Renal pelvis (tissue), 12 donors: ENCODE measurements at places on chromosomes 3 and 15.

DNA sequence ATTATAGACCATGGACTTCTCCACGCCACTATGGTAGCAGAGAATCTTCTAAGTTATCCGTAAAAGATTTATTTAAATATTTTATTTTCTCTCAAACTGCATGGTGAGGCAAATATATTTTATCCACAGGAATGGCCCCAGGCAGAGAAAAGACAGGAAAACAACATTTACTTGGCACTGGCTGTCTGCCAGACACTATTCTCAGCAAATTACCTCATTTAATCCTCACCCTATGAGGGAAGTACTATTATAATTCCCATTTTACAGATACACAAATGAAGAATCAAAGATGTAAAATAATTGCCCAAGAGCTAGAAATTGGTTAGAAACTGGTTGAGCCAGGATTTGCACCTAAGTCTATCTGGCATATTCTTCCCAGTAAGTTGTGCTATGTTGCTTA, 361.4 kb upstream of the IL12A start:
- no peak for DNase-seq

GRCh38 chr3:179943117-179943880, 93.4 kb downstream of the PEX5L start:
- DNase-seq, result no peak

DNA sequence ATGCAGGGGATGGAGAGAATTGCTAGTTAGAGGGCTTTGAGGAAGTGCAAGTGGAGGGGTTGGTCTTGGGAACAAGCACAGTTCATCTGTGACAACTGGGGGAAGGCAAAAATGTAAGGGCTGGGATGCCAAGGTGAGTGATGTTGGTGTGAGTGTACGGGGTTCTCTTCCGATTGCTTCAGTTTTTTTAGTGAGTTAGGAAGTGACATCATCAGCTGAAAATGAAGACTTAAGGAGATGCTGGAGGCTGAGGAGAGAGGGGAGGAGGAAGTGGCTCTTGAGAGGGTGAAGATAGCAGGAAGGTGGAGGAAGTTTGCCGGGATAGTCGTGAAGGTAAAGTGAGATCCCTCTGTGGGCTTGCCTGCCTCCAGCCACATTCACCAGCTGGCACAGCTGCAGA, 12.7 kb downstream of the TICRR start:
- DNase-seq, result no peak

- DNase-seq, result no peak
Observed at GRCh38 chr3:106827515-106828213, 549.6 kb upstream of the CCDC54 start.

DNA sequence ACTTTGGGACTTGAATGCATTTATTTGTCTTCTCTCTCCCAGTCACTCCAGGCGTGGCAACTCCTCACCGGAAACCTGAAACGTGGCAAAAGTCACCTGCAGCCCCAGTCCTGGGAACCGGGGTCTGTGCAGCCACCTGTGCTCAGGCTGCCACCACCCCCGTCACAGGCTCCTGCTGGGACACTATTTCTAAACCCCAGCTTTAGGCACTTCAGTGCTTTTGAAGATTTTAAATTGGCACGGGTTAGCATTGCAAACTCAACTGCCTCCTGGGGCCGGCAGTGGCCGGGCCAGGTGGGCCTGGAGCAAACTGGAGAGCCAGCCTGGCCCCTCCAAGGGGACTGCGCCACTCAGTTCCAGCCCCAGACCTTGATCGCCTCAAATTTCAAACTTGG, 146.7 kb upstream of the IQSEC1 start:
- DNase-seq, result no peak

- no peak for DNase-seq
Observed at GRCh38 chr3:27847697-27848096, 125.6 kb upstream of the EOMES start.

DNA sequence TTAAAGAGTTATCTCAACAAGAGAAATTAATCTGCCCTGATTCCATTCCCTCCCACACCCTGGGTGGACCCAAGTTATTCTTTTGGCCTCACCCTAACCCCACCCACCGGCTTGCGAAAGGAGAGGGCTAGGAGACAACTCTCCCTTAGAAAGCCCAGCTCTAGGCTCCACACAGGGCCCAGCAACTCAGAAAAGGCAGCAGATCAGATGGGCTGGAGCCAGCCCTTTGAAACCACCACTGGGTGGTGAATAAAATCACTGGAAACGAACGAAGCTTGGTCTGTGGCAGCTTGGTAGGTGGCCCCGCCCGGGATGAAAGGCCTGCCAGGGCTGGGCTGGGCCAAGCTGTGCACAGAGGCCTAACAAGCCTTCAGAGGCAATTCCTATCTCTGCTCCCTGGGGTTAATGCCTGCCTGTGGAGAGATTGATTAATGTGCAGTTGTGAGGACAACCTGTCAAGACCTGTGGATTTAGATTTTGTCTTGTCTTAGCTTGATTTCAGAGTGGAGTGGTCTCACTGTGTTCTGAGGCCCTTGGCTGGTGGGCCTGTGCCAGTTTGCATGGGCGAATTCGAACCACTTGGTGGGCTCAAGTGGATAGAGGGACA, 38.8 kb downstream of the BHLHE40 start:
- DNase-seq, result no peak

GRCh38 chr15:81111018-81111417, 23.1 kb upstream of the CFAP161 start:
- DNase-seq, result no peak

GRCh38 chr3:192943393-192943792, 25.7 kb upstream of the MB21D2 start:
- DNase-seq, result no peak

DNA sequence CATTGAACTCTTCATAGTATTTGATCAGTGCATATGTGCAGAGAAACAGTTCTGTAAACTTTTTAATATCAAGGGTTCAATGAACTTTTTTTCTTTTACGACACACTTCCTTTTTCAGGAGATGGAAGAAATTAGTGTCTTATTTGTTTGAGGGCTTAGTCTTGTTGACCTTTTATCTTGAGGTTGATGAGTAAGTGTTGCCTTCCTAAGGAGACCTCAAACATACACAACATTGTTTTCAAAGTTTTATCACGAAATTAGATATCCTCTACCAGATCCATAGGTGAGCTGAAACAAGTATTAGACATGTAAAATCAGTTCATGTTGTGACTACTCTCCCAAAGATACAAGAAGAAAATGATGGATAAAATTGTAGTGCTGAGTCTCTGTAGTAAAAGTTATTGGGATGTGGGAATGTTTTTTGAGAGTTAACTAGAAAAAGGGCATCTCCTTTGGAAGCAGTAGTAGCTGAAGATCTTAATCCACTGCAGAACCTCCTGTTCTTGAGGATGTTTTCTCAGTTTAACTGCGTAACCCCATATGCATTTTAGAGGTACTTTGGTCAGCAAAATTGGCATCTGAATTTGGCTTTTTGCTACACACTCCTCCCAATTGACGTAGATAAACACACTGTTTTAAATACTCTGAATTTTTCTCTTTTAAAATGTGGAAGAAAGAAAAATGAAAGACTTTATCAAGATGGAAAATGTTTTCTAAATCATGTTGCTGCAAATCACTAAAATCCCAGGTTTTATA, 116.8 kb downstream of the GALK2 start:
- DNase-seq, result no peak

DNA sequence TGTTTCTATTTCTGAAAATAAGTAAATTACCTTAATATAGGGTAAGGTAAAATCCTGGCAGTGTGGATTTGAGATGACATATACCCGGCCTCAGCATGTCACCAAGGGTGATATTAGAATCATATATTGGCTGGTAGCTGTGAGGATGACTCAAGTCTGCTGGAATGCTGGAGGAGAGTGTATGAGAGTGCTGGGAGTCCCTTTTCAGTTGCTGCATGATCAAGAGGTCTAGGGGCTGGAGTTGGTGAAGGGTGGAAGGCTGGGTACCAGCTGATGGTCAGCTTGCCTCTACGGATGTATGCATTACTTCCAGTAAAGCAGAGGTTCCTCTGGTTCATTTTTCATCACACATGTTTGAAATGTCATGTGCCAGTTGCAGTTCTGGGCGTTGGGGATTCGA, 40.6 kb downstream of the SLC25A26 start:
- no peak for DNase-seq

GRCh38 chr3:3675801-3676200, 123.4 kb upstream of the LRRN1 start:
- no peak for DNase-seq

GRCh38 chr15:73965758-73966113, 26.4 kb downstream of the STOML1 start:
- DNase-seq, result no peak

GRCh38 chr3:12371525-12372140, 82.8 kb downstream of the PPARG start:
- no peak for DNase-seq

GRCh38 chr15:44194323-44195150, 534 bp downstream of the FRMD5 start:
- peak; percentile 23 for DNase-seq

DNA sequence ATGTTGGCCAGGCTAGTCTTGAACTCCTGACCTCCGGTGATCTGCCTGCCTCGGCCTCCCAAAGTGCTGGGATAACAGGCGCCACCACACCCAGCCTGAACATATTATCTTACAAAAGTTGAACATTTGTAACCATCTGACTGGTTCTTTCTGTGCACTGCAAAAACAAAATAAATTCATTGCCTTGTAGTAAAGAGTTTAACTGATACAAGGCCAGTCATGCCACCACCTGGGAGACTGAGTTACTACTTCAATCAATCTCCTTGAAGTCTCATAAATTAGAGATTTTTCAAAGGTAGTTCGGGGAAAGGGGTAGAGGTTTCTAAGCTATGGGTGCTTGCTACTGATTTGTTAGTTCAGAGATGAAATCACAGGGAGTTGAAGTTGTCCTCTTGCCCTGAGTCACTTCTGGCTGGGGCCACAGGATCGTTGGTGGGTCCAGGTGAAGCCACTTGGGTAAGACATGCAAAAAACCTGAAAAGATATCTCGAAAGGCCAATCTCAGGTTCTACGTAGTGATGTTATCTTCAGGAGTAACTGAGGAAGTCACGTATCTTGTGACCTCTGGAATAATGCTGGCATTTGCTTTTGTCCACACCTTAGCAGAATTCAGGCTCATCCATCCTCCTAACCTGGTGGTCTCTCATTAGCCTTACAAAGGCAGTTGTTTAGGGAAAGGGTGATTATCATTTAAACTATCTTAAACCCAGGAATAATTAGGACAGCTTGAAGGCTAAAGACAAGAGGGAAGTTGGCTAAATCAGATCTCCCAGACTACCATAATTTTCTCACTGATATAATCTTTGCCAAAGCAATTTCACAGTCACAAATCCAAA, 33.7 kb downstream of the ZBTB11 start:
- no peak for DNase-seq

GRCh38 chr3:25064681-25065080, 363.4 kb upstream of the RARB start:
- no peak for DNase-seq

- no peak for DNase-seq
Observed at GRCh38 chr3:52798376-52798977, 3.9 kb downstream of the ITIH3 start.

GRCh38 chr3:196938124-196938523, 4.2 kb downstream of the NCBP2 start:
- DNase-seq, result no peak

DNA sequence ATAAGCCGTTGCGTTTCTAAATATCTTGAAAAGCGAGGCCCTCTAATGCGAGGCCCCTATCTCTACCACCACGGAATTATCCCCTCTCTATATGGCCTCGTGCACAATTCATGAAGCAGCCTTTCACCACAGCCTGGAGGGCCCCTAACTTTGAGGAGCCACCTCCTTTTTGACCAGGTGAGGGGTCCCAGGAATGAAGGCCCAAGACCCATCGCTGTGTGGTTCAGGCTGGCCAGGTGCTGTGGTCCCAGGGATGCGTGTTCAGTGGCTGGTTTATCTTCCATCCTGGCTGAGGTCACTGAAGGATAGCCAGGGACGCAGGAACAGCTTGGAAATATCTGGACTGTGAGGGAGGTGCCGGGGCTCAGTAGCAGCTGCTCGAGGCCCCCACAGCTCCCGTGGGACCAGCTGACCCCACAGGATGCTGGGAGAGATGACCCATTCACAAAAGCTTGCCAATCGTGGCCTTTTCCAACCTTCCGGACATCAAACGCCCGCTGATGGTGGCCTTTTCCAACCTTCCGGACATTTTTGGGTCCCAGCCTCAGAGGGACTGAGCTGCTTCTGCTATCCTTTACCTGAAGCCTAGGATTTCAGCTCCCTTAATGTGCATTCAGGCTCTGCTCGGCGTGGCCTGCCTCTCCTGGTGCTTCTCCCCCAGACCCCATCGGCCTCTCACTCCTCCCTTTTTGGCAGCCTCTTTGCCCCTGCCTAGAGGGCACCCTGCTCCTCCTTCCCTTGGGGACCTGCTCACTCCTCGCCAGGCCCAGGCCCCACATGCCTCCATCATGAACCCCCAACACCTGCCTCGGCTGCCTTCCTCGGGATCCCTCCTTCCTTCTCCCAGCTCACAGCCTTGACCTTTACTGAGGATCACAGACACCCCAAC, 140.9 kb downstream of the CHSY1 start:
- no peak for DNase-seq

GRCh38 chr3:5198986-5199731, 11.7 kb downstream of the EDEM1 start:
- DNase-seq, result no peak

- no peak for DNase-seq
Observed at GRCh38 chr3:46551615-46552014, 14.5 kb downstream of the LRRC2 start.

- DNase-seq, result no peak
Observed at GRCh38 chr15:39925112-39925842, 5.2 kb upstream of the GPR176 start.

DNA sequence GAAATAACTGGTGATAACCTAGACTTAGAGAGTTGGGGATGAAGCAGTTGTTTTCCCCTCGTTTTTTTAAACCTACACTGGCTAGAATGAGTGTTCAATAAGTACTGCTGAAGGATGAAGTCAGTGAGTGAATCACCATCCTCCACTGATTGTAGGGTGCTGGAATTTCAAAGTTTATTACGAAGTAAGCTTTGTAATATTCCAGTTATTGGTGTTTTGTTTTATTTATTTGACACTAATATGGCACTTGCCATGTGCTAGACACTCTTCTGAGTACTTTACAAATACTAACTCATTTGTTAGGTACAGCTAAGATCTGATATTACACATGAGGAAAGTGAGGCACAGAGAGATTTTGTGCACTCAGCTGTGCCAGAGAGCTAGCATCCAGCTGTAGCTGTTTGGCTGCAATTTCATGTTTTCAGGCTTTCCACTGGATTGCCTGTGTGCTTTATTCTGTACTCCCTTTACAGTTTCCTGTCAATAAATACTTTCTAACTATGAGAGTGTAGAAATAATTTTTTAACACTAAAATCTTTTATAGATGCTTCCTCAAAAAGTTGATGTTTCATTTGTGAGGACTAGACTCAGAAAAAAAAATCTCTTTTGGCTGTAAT, 5.8 kb downstream of the MAP2K5 start:
- DNase-seq, result no peak

DNA sequence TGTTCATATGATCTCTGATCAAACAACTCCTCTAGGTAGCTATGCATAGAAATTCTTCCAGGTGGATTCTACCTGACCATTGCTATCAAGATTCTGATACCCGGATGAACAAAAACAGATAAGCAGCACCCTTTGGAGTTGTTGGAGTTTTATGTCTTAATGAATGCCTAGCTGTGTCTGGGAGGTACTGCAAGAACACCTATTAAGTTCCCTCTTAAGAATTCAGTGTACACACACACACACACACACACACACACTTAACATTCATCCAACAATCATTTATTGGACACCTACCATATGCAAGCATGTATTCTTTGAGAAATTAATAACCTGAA, 58.1 kb upstream of the FNDC3B start:
- no peak for DNase-seq
